Hematopoietic multipotent progenitor cell treated with erythropoietin and hydrocortisone succinate and interleukin-3 and kit ligand, for 6 days (in vitro differentiated cells): ENCODE measurements at places on chromosomes 7 and 10.

- no peak for DNase-seq
These were observed 191.3 kb upstream of the PODXL start for GRCh38 chr7:131747658-131748232.

DNA sequence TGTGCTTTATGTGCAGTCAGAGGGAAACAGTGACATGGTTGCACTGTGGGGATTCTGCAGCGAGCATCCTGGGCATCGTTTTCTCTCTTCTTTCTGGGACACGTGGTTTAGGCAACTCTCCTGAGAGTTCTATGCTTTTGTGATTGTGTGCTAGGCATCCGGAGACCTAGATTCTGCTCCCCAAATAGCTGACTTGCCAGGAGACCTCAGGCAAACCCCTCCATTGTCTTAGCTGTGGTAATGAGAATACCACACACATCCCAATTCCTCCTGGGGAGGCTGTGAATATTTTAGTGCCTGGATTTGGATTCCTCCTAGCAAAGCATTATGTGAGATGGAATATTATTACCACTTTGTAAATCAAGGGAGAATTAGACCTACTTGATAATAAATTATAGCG lies 611.9 kb upstream of the C7orf33 start:
- DNase-seq: no peak

GRCh38 chr10:67667035-67667425 lies 29.0 kb downstream of the CTNNA3 start:
- no peak for DNase-seq

GRCh38 chr7:146690987-146691386 lies 574.4 kb downstream of the CNTNAP2 start:
- no peak for DNase-seq
